ENCODE measurements at places on chromosomes 16 and 17.

DNA sequence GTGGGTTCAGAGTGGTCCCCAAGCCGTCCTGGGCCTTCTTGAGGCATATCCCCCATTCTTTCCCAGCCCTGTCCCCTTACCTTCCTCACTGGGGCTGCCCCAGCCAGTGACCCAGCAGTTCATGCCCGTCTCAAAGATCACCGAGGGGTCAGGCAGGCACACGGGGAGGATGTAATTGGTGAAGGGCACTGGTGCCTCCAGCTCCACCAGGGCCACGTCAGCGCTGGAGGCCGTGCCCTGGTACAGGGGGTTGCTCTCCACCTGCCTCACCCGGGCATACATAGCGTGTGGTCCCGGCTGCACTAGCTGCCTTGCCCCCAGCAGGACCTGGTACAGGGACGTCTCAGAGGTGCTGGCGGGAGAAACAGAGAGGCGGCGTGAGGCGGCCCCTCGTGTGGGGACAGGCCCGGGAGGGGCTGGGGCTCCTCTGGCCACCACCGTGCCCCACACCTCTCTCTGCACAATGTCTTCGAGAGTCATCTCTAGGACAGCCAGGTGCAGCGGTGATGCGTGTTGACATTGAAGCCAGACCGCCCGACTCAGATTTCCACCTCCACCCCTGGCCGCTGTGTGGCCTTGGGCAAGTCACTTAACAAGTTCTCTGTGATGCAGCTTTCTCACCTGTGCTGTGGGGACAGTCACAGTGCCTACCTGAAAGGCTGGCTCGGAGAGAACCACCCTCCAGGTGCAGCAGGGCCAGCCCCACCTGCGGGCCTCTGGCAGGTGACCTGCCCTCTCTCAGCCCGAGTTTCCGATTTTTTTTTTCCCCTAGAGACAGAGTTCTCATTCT is 5.8 kb downstream of the PRSS27 start:
- no peak for DNase-seq

DNA sequence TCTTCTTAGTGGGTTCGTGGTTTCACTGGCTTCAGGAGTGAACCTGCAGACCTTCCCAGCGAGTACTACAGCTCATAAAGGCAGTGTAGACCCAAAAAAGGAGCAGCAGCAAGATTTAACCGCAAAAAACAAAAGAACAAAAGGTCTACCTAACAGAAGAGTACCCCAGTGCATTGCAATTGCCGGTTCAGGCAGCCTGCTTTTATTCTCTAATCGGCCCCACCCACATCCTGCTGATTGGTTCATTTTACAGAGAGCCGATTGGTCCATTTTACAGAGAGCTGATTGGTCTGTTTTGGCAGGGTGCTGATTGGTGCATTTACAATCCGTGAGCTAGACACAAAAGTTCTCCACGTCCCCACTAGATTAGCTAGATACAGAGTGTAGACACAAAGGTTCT is 2.0 kb upstream of the ARRB2 start:
- DNase-seq, result peak; percentile 50

DNA sequence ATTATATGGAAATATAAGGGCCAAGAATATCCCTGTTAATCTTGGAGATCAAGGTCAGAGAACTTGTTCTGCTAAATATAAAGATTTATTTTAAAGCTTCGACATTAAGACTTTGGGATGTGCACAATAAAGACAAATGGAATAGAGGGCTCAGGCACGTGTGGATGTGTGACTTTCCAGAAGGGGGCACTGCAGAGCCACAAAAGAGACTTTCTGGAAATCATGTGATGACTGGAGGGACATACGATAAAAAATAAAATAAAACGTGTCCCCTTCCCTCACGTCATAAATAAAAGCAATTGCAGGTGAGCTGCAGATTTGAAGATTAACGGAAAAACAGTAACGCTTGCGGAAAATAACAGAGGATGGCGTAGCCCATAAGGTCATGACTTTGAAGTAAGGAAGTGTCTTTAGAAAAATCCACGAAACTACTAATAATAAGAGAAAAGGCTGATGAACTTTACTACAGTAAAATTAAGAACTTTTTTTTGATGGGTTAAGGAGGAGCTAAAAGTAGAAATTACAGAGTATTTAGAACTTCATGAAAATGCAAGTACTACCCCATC is 9.4 kb upstream of the ENGASE start:
- DNase-seq, result peak; percentile 70

GRCh38 chr16:7651803-7652570 is 319.3 kb downstream of the RBFOX1 start:
- DNase-seq, result no peak

DNA sequence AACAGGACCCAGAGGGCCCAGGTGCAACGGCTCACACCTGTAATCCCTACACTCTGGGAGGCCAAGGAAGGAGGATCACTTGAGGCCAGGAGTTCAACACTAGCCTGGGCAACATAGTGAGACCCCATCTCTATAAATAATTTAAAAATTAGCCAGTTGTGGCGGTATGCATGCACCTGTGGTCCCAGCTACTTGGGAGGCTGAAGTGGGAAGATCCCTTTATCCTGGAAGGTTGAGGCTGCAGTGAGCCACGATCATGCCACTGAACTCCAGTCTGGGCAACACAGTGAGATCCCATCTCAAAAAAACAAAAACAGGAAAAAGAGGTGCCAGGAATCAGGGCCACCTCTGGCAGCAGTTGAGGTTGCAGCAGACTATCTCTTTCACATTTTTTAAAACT is 85.7 kb upstream of the NUDT7 start:
- no peak for DNase-seq

DNA sequence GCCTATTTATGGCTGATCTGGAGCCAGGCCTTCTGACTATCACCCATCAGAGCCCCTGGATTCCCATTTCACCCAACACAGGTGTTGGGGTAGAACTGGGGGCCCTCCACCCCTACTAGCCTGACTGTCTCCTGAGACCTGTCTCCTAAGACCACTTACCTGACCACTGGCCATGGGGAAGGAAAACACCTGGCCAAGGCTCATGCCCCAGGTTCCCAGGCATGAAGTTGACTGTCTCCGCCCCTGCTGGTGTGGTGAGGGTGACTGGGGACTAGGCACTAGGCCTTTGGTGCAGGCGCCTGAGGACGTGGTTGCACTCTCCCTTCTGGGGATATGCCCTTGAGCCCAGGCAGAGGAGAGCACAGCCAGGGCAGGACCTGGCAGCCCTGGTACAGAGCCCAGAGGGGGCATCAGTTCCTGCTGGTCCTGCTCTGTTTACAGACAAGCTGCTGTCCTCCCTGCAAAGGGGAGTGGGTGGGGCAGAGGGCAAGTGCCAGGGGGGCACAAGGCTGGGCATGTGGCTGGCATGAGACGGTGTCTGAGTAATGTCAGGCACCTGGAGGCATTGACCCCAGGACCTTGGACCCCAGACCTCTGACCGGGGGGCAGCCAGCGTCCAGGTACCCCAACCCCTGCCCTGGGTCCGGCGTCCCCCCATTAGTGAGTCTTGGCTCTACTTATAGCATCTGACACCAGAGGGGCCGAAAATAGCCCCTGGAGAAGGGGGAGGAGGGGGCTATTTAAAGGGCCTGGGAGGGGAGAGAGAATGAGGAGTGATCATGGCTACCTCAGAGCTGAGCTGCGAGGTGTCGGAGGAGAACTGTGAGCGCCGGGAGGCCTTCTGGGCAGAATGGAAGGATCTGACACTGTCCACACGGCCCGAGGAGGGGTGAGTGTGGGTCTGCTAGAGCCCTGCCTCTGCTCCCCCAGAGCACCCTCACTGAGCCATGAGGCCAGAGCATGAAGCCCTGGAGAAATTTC is at the start of gene TCAP:
TSS of gene TCAP (plus strand) at position 769 of the 981 bp plus-strand sequence. CDS start at position 780, 11 bp downstream.
- DNase-seq, result no peak

DNA sequence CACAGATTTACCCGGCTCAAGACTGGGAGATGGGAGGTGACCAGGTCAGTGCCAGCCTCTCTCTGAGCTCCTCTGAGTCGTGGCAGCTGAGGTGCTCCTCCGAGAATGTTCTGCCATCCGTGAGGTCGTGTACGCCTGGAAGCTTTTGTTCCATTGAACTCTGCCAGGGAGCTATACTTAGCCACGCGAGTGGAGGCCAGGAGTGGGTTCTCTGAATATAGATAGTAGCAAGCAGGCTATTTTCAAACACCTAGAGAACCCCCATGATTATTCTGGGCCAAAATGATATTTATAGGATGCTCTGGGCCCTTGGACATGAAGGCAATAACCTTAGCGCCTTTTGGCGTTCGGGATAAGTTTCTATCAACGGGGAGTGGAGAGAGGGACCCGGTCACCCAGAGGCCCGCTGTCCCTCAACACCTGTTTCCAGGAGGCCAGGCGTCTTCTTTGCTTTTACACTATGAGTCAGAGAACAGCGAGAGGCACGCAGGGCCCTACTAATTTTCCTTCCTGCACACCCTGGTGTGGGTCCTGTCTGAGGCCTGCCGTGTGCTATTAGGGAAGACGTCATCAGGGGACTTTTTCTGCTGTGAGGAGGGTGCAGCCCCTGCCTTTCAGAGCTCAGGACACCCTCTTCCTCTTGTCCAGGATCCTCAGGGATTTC is 11.0 kb upstream of the MVD start:
- DNase-seq, result no peak

- DNase-seq, result no peak
Measured at GRCh38 chr17:10777131-10777807, 26.6 kb downstream of the TMEM238L start.

GRCh38 chr17:72749119-72749572 is 343.3 kb downstream of the SLC39A11 start:
- no peak for DNase-seq

GRCh38 chr17:43721537-43722268 is 36.9 kb downstream of the SOST start:
- no peak for DNase-seq

DNA sequence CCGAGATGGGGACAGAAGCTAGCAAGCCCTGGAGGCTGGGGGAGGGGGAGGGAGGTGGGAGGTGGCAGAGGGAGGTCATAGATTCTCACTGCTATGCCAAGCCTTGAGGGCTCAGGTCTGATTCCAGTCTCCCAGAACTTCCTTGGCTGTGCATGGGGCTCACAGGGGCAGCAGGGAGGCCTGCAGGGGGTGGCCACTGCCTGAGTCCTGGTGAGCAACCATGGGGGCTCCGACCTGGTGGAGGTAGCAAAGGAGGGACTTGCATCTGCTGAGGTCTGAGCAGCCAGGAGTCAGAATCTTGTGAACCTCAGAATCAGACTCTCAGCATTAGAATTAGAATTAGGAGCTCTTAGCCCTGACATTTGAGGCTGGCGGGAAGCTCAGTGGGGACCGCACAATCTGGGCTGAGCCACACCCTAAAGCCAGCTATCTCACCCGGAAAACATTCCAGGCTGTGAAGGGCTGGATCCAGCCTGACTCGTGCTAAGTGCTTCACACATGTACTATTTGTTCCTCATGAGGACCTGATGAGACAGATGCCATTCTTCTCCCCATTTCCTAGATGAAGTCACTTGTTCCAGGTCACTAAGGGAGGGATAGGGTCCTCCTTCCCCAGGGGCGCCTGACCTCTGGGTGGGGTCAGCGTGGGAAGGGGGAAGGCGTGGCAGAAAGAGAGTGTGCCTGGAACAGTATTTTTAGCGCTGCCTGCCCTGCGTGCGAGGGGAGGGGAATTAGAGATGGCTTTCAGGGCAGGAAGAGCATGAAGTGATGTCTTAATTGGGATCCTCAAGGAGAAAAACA is 17.3 kb upstream of the KCNJ12 start:
- DNase-seq, result no peak

- no peak for DNase-seq
Measured at GRCh38 chr17:65170839-65171238, 33.7 kb downstream of the RGS9 start.

DNA sequence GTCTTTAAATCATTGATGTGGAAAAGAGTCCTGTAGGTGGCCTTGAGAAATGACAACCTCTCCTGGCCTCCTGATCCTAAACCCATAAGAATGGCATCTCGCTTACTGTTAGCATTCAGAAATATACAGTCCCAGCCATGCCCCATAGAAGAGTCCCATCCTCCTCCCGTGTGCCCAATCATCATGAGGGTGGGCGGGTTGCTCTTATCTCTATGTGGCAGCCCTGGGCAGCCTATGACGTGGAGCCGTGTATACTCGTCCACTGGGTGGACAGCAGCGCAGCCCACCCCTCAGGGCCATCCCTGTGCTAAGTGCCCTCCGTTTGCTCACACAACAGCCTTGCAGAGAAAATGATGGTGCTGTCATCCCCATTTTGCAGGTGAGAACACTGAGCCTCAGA is 105.3 kb downstream of the AMFR start:
- no peak for DNase-seq

DNA sequence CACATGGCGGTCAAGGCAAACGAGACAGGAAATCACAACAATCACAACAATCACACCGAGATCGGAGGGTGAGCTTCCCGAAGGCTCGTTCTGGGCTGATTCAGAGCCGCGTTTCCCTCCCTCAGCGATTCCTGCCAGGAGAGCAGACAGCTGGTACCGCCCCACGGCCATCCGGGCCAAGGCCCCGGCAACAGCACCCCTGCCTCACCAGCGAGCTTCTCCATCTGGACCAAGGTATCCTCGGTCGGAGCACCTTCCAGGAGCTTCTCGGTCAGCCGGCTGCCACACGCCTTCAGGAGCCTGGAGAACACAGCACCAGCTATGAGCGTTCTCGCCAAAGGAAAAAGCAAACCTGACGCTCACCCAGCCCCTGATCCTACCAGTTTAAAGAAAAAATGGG is 15.2 kb upstream of the PLD6 start:
- DNase-seq, result no peak

GRCh38 chr17:19541445-19541844 is 7.8 kb downstream of the SLC47A1 start:
- no peak for DNase-seq

DNA sequence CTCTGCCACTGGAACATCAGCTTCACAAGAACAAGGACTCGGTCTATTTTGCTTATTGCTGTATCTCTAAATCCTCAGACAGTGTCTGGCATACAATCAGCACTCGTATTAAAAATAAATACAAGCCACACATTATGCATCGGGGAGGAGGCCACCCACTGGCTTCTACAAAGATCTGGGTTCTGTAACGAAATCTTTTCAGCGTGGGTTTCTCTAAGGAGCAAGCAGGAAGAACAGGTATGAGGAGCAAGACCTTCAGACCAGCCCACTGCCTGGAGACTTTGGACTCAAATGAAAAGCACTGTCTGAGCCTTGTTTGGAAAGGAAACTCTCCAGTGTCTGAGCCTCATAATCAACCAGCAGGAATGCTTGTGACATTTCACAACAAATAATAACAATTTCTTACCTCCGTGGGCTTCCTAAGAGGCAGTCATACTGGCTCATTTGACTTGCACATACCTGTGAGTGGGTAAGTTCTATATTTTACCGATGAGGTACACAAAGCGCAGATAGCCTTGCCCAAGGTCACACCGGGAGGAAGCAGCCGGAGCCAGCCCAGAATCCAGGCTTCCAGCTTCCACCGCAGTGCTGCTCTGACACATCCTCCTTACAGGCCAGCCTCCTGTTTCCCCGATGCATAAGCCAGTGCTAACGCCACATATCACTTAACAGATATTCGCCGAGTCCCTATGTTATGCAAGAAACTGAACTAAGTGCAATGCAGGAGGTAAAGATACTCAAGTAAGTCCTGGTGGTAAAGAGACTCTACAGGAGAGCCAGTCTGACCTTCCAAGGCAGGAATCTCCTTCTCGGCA is 118.6 kb upstream of the TNRC6C start:
- no peak for DNase-seq

- no peak for DNase-seq
Measured at GRCh38 chr16:74975591-74975990, 9.3 kb downstream of the WDR59 start.

- no peak for DNase-seq
Measured at GRCh38 chr16:47779201-47780016, 318.3 kb downstream of the PHKB start.
